ENCODE measurements at places on chromosomes 7 and 10.

DNA sequence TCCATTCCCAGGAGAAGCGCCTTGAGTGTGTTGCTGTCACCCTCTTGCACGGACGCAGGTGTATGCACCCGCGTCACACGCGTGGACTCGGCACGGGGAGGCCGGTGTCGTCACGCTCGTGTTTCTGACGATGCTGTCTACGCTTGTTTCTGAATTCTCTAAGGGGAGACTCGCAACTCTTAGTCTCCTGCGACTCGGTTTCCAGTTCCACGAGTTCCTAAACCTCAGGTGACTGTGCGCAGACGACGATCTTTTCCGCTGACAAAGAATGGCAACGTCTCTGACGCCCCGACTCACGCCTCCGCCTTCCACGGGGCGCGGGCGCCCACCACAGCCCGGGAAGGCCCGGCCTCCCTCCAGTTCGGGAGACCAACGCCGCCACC is 579 bp downstream of the IDI1 start:
- peak; percentile 59 for DNase-seq

- no peak for DNase-seq
Measured at GRCh38 chr7:83586281-83586680, 62.7 kb downstream of the SEMA3E start.

DNA sequence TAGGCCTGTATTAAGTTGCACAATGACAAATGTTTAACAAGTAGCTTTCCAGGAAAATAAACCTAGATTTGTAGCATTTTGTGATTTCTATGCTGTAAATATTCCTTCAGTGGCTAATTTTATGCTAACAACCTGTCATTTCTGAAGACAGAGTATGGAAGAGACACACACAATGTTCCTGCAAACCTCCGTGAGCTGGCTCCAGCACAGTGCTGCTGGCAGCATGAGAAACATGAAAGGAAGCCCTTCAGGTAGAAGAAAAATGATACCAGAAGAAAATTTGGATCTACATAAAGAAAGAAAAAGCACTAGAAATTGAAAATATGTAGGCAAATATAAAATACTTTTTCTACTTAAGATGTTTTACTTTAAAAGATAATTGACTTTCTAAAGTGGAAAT is 69.5 kb upstream of the CTTNBP2 start:
- DNase-seq, result no peak

DNA sequence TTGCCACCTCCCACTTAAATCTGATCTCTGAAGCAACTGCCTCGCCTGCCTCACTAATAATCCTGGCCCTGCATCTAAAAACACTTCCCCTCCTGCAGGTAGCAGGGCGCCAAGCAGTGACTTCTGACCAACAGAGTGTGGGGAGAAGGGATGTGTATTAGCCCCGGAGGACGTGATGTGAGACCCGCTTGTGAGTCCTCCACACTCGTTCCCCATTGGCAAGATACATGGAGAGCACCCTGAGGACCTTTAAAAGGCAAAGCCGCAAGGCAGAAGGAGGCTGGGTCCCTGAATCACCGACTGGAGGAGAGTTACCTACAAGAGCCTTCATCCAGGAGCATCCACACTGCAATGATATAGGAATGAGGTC is 6.1 kb upstream of the PILRA start:
- DNase-seq, result no peak

DNA sequence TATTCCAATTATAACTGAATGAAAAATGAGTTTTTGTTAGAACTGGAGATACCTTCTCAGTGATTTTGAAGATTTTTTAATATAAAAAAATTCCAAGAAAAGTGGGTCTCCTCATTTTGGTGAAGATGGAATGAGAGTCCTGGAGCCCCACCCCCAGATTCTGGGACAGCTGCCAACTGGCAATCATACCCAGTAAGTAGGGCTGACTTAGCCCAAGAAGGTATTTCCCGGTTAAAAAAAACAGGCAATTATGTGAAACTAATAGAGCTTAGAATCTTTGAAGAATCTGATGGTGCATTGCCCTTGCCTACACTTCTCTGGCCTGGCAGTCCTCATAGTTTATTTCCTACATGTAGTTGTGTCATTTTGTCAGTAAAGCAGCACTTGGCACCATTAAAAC is 52.8 kb upstream of the VWDE start:
- no peak for DNase-seq

DNA sequence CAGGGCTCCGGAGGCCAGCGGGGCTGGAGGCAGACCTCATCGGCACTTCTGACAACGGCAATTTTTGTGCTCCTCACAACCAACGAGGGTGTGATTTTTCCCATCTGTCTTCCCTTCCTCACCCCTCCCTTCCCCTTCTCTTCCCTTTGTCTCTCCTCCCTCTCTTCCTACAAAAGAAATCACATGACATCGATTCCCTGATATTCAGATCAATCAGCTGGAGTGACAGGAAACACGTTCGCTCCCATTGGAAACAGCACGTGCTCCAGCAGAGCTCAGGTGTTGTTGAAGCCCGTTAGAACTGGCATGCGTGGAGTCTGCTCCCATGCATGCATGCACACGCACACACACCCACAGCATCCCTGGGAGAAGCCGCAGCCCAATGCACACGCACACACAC is 222.4 kb downstream of the PTPRN2 start:
- DNase-seq, result no peak

DNA sequence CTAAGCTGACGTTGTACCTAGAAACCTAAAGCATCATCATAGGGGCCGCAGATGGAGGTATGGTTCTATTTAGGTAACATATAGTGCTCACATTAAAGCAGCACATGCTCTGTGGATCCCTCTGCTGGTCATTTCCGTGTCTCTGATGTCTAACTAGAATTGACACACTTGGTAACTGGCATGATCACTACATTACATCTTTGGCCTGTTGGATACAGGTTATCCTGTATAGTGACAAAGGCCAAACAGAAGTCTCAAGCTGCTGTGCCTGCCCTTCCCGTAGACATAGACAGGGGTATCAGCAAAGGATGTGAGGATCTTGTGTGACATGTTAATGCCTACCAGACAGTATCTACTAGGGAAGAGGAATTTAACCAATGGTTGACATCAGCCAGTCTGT is 51.2 kb downstream of the KIF5B start:
- DNase-seq, result peak; percentile 6

DNA sequence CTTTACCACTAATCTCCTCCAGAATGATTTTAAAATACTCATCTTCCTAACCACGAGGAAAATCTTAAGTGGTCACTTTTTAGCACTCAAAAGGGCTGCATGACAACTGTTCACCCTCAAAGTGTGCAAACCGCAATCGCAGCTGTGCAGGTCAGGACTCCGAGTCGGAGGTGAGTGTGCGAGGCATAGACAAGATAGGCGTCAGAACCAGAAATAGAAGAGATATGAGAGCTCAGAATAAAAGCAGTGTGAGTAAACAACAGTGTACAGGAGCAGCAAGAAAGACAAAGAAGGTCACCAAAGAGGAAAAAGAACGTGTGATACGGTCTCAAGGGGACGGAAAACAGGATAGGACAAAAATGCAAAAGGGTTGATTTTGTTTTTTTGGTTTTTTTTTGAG is 17.5 kb upstream of the ENO4 start:
- DNase-seq, result no peak

- DNase-seq, result no peak
Measured at GRCh38 chr7:29588212-29588611, 24.6 kb downstream of the PRR15 start.

- no peak for DNase-seq
Measured at GRCh38 chr7:2962865-2963264, 80.8 kb downstream of the CARD11 start.

DNA sequence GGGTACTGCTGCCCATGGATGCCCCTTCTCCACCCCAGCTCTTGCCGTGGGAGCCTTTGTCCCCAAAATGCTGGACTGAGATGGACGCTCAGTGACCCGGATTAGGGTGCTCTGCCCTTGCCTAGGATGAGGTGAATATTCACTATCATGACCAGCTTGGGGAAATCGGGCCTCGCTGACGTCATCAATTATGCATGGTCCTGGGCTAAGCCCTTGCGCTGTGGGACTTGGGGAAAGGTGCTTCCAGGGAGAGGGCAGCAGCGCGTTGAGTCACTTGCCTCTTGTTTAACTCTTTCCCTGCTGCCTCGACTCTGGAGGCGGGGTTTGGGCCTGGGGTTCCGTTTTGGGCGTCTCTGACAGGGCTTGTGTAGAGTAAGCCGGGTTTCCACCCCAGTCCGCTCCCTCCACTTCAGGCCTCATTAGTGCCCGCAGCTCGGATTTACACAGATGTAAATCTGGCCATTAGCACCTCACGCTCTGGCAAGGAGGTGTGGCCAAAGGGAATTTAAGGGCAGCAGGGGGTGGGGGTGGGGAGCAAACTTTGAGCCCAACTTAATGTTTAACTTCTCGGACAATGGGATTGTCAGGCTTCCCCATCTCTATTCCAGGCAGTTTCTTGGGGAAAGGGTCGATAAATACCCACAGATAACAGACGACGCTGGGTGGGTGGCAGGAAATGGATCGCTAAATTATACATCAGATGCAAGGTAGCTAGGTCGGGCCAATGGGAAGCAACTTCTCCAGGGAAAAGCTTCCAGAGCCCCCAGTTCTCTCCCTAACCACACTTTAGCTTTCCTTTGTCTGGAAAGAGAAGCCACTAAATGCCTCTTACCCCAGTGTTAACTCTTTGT is 51.3 kb upstream of the TCF7L2 start:
- no peak for DNase-seq

- no peak for DNase-seq
Measured at GRCh38 chr10:125122566-125122965, 37.8 kb downstream of the CTBP2 start.

GRCh38 chr7:115116773-115117715 is 195.2 kb downstream of the MDFIC start:
- DNase-seq, result no peak

DNA sequence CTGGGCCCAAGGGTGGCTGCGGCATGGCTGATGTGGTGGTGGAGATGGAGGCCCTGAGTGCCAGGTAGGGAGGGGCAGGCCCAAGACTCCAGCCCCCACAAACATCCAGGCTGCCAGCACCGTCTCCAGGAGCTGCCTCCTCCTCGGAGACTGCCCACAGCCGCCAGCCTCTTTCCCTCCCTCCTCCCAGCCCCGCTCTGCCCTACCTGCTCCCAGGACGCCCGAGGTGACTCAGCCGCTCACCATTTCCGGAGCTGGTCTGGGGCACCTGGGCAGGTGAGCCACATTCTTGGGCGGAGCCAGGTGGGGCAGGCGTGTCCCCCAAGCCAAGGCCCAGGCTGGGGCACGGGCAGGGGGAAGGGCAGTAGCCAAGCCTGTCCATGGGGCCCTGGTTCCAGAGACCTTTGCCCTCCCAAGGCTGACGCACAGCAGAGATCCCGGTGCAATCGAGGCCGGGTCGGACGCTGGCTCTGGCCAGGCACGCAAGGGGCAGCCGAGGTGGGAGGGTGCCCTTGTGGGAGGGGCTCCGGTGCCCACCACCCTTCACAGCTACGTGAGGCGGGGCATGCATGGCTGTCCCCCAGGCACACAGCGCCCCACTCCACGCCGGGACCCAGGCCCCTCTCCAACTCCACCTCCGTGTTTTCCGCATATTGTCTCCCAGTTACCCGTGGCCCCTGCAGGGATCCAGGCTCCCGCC is 8.8 kb downstream of the ADAP1 start:
- DNase-seq, result no peak

GRCh38 chr7:21544715-21545114 is 1.9 kb downstream of the DNAH11 start:
- DNase-seq, result no peak

DNA sequence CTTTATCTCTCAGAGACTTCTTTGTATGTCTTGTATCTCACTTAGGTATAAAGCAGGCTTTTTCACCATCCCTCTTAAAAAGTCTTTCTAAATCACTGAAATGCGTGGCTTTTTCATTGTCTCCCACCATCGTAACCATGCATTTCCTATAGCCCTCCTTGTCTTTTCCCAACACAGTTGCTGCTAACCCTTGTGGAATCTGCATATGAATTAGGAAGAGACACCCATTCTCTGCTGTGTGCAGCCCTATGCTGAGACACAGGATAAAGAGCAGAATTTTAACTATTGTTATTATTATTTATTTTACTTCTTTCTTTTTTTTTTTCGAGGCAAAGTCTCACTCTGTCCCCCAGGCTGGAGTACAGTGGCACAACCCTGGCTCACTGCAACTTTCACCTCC is 804.3 kb upstream of the COBL start:
- no peak for DNase-seq

DNA sequence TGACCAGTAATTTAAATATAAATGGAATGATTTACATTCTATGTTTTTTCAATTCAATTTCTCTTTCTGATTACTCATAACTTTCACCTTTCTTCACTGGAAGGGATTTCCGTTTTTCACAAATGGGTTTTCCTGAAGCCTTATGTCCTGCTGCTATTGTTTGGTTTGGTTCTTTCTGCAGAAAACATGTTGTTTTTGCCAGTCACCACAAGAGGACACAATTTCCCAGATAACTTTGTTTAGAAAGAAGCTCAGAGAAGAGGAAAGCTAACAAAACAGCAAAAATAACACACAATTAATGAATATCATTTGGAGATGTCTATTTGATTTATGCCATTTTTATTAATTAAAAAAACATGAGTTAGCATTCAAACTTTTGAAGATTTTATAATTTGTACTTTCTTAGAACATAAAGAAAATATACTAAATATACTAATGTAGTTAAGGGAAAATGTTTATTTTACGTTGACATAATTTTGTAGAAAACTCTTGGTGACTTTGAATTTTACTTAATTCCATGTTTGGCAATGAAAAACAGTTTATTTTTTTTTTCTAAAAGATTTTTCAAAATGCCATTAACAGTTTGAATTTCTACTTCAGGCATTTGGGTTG is 4.6 kb upstream of the TWIST1 start:
- no peak for DNase-seq

- DNase-seq, result no peak
Measured at GRCh38 chr10:23408330-23408976, 30.4 kb upstream of the OTUD1 start.

DNA sequence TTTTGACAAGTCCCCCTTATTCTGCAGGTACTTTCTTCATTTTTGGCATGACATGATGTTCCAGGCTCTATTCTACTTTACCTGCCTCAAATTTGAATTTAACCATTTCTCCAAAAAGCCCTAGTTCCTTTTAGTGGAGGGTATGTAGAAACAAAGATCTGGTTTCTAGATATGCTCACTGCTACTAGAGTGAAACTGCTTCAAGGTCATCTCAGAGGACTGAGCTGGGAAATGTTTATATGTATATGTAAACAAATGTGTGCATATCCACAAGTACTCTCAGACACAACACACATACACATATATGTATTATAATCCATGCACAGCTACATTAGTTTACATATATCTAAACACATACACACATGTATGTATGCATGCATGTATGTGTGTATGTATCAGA is 69.1 kb downstream of the ICA1 start:
- DNase-seq, result no peak

GRCh38 chr7:116783666-116784318 is 78.6 kb upstream of the CAPZA2 start:
- no peak for DNase-seq

DNA sequence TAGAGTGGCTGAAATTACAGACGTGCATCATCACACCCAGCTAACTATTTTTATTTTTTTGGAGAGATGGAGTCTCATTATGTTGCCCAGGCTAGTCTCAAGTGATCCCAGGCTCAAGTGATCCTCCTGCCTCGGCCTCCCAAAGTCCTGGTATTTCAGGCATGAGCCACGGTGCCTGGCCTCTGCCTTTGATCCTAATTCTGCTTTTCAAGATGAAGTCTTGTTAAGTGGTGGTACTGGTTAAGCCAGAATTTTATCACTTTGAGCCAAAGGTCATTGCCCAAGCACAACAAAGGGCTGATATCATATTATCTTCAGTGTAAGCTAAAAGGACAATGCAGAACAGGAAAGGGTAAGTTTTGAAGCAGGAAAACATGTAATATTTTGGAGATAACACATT is 64.2 kb downstream of the MYOF start:
- no peak for DNase-seq

Measured in effector memory CD4-positive, alpha-beta T cell (primary cell).